ENCODE measurements at places on chromosomes 5 and 9.

- DNase-seq = peak; percentile 62
Observed at GRCh38 chr5:5270958-5271785, 131.0 kb downstream of the ADAMTS16 start.

DNA sequence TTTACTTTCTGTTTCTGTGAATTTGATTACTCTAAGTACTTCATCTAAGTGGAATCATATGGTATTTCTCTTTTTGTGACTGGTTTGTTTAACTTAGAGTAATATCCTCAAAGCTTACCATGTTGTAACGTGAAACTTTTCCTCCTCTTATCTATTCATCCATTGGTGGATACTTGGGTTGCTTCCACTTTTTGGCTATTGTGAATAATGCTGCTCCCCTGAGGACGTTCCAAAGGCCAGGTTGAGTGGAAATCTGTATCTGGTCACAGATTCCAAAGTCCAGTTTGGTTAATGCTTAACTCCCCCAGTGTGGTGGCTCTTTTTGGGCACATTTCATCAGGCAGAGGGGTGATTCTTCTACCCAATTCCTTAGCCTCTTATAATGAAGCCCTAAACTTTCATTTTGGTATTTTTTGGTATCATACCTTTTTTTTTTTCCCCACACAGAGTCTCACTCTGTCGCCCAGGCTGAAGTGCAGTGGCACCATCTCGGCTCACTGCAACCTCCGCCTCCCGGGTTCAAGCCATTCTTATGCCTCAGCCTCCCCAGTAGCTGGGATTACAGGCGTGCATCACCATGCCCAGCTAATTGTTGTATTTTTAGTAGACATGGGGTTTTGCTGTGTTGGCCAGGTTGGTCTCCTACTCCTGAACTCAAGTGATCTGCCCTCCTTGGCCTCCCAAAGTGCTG is 65.4 kb downstream of the CMYA5 start:
- DNase-seq = no peak

DNA sequence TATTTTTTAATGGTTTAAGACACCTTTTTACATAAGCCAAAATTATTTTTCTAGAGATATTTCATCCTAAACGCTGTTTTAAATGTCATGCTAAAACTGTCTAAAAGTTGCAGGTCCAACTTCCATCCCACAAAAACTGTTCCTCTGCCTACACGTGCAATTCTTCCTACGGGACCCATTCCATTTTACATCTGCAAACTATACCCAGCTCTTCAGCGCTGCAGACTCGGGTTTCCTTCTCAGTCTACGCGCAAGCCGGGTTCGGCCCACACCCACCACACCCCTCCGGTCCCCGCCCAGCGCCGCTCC is 8.7 kb downstream of the RANBP6 start:
- DNase-seq = no peak

DNA sequence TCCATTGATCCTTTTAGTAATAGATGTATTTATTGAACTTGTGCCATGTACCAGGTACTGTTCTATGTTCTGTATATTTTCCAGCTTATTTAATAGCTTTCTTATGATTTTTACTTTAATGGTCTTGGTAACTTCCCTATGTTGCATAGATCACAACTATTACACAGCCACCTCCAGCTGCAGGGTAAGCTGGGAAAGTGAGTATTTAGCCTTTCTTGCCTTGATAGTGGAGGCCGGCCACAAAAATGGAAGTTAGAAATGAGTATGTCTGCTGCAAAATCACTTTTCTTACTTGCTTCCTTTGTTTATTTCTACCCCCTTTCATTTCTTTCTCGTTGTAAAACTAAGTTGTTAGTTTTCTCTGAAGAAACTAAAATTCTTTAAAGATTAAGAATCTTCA is 43.1 kb upstream of the ANKDD1B start:
- no peak for DNase-seq

DNA sequence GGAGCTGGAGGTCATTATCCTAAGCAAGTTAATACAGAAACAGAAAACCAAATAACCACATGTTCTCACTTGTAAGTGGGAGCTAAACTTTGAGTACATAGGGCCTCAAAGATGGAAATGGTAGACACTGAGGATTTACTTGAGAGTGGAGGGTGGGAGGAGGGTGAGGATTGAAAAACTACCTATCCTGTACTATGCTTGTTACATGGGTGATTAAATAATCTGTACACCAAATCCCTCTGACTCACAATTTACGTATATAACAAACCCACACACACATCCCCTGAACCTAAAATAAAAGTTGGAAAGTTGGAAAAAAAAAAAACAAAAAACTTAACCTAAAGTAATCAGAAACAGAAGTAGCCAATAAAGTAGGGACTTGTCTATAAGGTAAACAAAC is 48.8 kb upstream of the LARP1 start:
- DNase-seq = no peak

GRCh38 chr5:14407051-14407450 is 174.5 kb upstream of the OTULINL start:
- DNase-seq = no peak

GRCh38 chr5:96628406-96628805 is 33.8 kb upstream of the CAST start:
- no peak for DNase-seq

- no peak for DNase-seq
Observed at GRCh38 chr9:81462801-81463200, 226.5 kb downstream of the TLE1 start.

- no peak for DNase-seq
Observed at GRCh38 chr5:133189881-133190280, 138.1 kb downstream of the HSPA4 start.

- DNase-seq = no peak
Observed at GRCh38 chr9:81538890-81539289, 150.5 kb downstream of the TLE1 start.

DNA sequence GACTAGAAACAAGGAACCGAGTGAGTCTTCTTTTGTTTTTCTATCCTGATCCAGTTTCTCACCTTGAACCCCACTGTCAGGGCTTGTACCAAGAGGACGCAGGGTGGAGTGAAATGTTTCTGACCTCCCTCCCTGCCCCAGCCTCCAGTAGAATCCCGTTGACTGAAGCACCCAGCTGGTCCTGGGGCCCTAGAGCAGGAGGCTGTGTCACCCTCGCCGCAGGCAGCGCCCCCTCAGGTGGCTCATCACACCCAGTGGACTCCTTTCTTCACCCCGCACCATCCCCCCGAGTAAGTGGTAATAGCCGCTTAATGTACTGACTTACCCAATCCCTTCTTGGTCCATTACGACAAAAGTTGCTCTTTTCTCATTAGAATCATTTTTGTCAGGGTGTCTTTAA is 53.8 kb downstream of the MVB12B start:
- DNase-seq = no peak

- DNase-seq = no peak
Observed at GRCh38 chr9:135929656-135930445, 22.5 kb upstream of the CAMSAP1 start.

- no peak for DNase-seq
Observed at GRCh38 chr5:97955450-97955849, 772.4 kb upstream of the RIOK2 start.

GRCh38 chr5:149519601-149520000 is 31.6 kb downstream of the CSNK1A1 start:
- DNase-seq = no peak

DNA sequence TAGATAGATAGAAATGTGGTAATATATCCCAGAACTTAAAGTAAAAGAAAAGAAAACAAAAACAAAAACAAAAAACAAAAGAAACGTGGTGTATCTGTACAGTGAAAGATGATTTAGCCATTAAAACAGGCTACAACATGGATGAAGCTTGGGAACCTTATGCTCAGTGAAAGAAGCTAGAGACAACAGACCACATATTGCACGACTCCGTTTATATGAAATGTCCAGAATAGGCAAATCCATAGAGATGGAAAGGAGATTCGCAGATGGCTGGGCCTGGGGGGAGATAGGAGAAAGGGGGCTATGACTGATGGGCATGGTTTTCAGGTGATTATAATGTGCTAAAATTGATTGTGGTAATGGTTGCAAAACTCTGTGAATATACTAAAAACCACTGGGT is 86.6 kb downstream of the ROR2 start:
- no peak for DNase-seq

DNA sequence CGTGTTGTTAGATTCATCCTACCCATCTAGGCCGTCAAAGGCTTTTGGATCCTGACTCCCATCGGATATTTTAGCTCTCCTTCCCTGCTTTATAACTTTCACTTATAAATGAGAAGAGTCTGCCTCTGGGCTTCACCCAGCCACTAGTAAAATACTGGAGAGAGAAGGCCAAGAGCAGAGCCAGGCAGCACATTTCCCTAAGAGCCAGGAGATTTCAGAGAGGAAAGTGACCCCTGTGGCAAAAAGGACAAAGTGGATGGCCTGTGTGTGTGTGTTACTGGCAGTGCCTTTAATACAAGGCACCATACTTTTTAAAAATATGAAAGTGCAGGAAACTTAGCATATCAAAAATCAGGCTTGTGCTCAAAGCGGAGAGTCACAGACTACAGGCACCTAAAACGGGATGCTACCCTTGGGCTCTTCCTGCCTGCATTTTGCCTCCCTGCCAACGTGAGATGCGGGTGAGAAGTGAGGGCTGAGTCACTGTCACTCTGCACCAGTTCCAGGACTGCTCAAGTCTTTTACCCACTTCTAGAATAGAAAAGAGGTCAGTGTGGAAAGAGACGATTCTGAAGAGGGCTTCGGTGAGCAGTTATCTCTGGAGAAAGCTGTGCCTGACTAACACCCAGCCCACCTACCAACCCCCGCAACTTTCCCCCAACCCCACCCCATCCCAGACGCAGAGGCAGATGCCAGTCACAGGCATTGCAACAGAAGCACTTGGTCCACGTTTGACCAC is 15.9 kb downstream of the NFIL3 start:
- DNase-seq = no peak
